Fibroblast of the aortic adventitia (primary cell): ENCODE measurements at places on chromosomes 7 and 10. TPM values are rescaled to one million over a fixed set of nuclear protein-coding genes. Genes with fewer than 3 reads are reported as not detected.

DNA sequence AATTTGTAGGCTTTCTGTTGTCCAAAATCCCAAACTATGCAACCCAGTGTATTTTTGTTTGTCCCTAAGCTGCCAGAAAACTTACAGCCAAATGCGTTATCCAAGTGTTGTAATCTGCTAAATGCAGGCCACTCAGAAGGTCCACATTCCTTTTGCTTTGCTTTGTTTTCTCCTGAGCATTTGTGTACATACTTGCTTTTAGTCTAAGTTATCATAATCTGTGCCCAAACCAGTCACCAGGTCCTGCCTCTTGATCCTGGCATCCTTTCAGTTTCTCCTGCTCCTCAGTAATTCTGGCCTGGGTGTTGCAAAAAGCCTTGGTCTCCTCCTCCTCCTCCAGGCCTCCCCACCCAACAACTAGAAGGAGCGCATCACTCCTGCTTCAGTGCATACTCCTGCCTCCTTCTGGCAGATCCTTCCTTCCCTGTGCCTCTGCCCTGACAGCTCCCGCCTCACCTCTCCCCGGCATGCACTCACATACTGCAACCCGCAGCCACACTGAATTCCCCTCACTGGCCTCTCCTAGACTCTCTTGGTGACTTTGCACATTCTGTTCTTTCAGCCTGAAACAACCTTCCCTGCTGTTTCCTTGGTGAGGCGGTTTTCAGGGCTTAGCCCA, 2.3 kb downstream of the DENND2A start:
- peak; percentile 88 for DNase-seq

- DNase-seq, result no peak
Measured at GRCh38 chr10:5013385-5013784, 9.7 kb upstream of the AKR1C2 start.

DNA sequence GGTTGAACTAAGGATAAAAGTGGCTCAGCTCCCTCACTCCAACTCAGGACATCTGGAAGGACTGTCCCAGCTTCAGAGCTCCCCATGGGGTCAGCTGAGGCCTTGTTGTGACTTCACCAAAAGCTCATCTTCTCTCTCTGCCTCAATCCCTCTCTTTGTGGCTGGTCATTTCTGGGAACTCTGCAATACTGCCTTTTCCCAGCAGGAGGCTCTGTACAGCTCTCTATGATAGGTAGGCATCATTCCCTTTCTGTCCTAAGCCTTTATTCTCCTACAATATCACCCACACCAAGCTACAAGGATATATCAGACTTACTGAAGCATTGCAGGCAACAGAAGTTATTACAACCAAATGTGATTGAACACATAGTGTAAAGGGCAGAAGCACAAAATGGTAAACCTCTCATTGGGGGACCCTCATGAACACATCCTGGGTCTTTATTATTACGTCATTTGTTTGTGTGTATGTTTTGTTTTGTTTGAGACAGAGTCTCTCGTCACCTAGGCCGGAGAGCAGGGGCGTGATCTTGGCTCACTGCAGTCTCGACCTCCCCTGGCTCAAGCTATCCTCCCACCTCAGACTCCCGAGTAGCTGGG, 36.7 kb upstream of the PRPS1L1 start:
- DNase-seq, result peak; percentile 12

Gene NME8
- total RNA-seq, result not detected in 2 replicates

DNA sequence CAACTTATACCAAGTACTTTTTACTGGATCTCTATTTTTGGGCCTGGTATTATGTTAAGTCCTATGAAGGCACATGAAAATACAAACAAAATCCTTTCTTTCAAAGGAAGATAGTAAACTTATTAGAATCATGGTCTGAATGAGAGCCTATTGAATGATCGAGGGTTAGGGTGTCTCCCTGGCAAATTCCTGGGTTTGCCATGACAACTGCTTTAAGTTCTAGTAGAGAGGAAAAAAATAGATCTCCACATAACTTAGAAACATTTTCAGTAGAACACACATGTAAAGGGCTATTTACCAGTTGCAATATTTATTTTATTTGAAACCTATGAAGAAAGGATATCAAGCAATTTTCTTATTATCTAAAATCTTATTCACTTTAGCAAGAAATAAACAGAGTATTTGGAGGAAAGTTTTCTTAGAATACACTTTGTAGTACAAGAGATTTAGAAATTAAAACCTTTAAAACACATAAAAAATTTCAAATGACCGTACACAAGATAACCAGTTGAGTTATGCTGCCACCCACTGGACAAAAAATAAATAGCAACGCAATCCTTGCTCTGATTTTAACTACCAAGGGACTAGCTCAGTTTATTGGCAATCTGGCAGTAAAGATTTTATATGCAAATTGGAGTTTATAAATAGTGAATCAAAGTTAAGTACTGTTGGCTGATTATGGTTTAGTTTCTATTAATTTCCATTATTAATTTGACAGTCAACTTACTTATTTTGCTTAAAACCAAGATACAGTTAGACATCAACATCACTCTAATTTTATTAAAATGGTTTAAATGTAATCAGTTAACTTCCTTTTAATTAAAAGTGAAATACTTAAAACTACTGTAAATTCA, 33.9 kb downstream of the CACUL1 start:
- DNase-seq, result peak; percentile 79

Gene TAC1
- total RNA-seq, result not detected in 2 replicates

DNA sequence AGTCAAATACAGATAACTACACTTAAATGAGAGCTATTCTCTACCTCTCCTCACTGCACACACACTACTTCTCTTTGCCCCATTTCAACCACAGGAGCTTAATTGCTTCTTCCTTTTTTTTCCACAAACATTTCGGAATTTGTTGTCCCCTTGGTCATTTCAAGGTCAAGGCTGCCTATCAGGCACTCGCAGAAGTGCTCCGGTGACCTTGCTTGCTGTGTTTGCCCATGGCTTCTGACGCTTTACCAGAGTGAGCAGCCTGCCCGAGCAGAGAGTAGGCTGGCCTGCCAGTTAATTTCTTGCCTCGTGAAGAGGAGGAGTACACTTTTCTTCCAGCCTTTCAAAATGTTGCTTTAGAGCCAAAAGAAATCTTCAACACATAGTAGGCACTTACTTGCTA, 297.1 kb upstream of the LRGUK start:
- DNase-seq, result no peak

- no peak for DNase-seq
Measured at GRCh38 chr7:50216626-50217025, 87.9 kb upstream of the IKZF1 start.

Gene NPY
- not detected in 2 replicates for total RNA-seq

GRCh38 chr7:38796626-38797501, 112.1 kb downstream of the VPS41 start:
- peak; percentile 80 for DNase-seq

- DNase-seq, result no peak
Measured at GRCh38 chr10:11509036-11509435, 102.4 kb downstream of the USP6NL start.

DNA sequence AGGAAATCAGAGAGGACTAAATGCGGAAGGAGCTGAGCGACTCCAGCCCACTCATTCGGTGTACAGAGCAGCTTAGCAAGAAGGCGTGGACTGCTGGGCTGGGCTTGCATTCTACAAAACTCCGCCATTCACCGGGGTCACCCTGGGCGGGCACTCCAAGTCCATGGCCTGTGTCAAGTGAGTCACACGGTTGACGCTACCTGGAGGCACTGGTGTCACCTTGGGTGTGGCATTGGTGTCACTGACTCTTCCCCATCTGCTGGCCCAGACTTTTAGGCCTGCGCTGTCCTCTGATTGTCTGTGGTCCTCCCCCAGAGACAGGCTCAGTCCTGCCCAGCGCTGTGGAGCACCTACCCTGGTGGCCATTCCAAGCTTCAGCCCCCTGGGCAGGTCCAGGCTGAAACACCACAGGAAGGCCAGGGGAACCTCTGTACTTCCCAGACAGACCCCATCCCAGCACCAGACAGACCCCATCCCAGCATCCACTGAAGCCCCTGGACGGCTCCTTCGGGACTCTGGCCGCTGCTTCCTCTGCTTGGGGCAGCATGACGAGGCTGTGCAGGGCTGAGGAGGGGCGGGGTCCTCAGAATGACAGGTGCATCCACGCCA, 30.6 kb upstream of the CNPY1 start:
- DNase-seq, result no peak

DNA sequence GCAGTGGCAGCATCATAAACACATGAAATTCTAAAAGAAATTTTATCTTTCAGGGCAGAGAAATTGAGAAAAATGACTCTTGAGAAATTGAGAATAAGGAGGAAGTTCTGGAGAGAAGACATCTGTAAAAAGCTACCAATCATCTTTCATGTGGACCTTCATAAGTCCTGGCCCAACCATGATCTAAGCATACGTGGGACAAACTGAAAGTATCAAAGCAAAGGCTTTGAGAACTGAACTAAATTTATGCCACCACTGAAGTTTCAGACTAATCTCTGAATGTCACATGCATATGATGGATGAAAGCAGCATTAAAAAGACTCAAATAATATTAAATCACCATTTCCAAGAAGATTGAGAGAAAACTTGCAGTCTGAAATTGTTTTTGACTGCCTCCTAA, 1502.8 kb upstream of the LRRTM3 start:
- no peak for DNase-seq

Gene HMX3
- total RNA-seq, result not detected in 2 replicates

DNA sequence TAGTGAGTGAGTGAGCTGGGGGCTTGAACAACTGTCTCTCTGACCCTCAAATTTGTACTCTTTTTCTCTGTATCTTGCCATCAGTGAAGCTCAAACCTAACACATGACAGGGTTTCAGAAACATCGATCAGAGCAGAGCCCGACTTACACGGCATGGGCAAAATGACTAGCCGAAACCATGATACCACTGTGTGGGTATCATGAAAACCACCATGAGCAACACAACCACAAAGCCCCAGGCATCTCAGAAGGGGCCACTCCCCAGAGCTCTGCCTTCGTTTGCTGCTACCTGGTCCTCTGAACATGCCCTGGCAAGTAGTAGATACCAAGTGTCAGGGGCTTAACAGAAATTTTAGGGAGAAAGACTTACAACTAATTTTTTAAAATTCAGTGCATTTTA, 308.5 kb downstream of the WDR11 start:
- DNase-seq, result no peak

GRCh38 chr7:100189061-100189460, 11.3 kb downstream of the STAG3 start:
- no peak for DNase-seq

DNA sequence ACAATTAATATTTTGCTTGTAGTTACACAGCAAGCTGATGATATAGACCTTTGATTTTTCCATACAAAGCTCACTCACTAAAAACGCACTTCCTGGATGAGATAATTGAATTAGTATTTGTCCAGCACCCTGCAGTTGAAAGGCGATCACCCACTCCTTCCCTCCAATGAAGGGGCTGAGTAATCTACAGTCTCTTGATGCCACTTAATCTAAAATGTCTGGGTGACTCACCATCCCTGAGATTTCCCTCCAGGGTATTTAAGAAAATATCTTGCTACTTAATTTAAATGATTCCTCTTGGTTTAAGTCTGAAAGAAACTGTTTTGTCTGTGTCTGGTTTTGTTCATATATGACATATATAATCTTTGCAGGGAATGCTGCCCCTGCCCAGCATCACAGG, 515.3 kb downstream of the GRID1 start:
- DNase-seq, result no peak

DNA sequence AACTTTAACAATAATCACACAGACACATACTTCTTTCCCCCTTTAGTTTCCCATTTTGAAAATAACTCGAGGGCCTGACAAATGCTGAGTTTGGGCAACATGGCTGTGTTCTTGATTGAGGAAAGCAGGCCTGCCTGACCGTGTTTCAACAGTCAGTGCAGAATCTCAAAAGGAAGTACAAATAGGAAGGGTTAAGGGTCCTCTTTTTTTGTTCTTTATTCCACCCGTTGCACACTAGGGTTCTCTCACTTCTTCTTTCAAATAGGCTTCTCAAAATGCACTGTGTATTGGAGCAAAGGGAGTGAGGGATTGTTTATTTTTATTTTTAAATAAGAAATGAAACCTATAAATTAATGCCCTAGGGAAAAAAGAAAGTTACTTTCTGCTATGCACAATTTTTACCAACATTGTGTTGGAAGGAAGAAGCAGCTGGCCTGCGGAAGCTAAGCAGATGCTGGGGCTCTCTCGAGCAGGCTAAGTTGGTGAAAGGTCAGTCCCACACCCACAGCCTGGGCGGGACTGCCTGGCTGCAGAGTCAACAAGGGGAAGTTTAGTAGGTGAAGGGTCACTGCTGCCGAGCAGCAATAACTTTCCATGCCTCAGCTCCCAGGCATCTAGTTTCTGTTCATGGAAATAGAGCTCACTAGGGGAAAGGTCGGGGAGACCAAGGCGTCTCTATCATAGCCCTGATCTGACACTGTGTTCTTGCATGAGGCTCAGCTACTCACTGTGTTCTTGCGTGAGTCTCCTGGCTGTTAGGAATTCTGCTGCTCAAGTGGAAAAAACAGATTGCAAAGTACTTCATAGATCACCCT, 12.2 kb upstream of the PDK4 start:
- DNase-seq, result peak; percentile 90

Gene HACD1
- 7.0 and 18.4 TPM in 2 replicates for total RNA-seq

Gene LBX1
- 0.08 TPM in 1 of 2 replicates, not detected in the other for total RNA-seq

Gene ASB4
- not detected in 2 replicates for total RNA-seq

- DNase-seq, result peak; percentile 41
Measured at GRCh38 chr7:35624299-35625186, 70.4 kb downstream of the HERPUD2 start.

DNA sequence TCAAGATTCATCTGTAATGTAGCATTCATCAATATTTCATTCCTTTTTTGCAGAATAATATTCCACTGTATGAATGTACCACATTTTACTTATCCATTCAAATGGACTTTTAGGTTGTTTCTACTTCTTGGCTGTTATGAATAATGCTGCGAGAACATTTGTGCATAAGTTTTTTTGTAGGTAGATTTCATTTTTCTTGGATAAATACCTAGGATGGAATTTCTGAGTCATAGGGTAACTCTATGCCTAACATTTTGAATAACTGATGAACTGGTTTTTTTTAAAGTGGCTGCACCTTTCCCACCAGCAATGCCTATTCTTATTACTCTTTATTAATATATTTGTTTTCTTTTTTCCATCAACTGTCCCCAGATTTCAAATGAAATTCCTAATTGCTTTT, 9.1 kb upstream of the XPNPEP1 start:
- peak; percentile 70 for DNase-seq
